Stimulated activated naive B cell treated with anti-CD40 and anti-IgM and Interleukin-4, amounts not matched to agents 10 μg/mL and 1 μg/mL and 100 μg/mL, for 72 hours (primary cell): ENCODE measurements at places on chromosomes 6 and 20.

- no peak for DNase-seq
Measured at GRCh38 chr6:72595812-72596211, 26.1 kb upstream of the KCNQ5 start.

GRCh38 chr6:75550544-75551167 lies 51.0 kb upstream of the SENP6 start:
- no peak for DNase-seq

DNA sequence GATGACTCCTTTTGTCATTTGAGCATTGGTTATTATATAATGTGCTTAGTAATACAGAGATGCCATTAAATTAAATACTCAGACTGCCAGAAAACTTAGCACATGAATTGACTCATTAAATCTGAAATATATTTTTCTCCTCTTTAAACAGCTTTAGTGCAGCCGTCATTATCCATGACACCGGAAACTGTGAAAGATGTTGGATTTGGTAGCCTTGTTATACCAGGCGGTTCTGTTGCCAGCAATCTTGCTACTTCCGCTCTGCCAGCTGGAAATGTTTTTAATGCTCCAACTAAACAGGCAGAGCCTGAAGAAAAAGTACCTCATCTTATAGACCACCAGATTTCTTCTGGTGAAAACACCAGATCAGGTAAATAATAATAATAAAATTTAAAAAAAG lies 97.6 kb downstream of the SCAF8 start:
- no peak for DNase-seq

GRCh38 chr6:30087876-30088275 lies 12.3 kb upstream of the RNF39 start:
- no peak for DNase-seq

- DNase-seq = no peak
Measured at GRCh38 chr20:51016521-51016920, 6.4 kb downstream of the KCNG1 start.

DNA sequence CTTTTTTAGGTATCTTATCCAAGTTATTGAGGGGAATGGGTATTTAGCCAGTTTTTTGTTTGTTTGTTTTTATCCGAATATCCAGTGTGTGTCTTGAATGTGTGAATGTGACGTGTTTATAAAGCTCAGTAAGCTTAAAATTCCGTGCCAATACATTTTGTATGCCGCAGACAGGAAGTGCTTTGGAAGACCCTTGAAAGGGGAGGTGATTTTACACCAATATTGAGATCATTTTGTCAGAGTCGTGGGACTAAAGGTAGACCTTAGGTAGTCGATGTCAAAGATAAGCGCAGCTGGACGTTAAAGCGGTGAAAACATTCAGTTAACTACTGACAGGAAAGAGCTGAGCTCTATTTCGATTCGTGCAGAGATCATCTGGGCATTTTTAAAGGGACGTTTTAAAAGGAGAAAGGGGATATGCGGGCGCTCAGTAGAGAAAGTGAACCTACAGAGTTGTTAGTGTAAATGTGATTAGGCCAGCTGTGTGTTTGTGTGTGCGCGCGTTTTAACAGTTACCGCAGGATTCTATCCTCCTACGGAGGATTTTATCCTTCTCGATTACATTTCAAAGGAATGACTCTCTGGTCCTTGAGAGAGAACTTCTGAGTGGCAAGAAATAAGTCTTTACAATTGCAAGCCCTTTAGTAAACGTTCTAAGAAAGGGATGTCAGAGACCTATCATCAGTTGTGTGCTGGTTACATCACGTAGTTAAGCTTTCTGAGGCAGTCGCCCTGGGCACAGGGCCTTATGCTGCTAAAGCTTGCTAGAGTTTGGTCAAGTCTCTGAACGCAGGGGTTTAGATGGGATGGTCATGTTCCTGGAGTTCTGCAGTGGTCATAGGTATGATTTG lies 625 bp upstream of the ECHDC1 start:
- no peak for DNase-seq

DNA sequence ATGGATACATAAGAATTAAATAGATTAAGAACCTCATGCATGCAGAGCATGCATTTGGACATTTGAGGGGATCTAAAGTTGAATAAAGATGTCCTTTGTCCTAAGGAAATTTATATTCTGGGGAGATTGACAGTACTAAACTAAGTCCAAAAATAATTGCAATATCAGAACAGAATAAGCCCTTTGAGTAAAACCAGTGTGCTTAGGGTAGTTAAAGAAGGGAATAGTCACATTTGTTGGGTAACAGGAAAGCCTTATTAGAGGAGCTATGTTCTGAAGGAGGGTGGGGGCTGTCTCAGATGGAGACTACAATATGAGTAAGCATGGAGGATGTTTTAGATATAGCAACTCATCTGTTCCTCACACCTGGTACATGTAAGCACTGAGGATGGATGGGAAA lies 35.8 kb downstream of the CDC5L start:
- DNase-seq = no peak
